NCI-H1436 (cell line): ENCODE measurements at places on chromosomes 11 and 22.

DNA sequence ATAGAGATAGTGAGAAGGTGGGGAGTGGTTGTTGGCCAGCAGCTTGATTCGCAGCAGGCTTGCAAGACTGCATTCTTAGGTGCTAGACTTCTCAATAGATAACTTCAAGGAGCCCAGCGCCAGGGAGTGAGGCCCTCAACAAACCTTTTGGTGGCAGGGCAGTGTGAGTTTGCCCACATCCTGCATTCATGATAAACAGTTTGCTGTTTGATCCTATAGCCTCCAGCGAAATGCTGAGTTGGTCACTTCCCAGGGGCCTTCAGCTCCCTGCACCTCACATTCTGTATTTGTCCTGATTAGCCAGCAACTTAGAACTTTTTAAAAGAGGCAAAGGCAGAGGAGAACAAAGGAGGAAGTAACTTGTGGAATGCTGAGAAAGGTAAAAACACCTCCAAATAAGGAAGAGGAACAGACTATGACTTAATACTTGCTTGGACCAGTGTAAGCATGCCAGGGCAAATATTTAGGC is 25.1 kb downstream of the OR10A6 start:
- no peak for DNase-seq

GRCh38 chr11:64353715-64354506 is 5.1 kb upstream of the RPS6KA4 start:
- no peak for DNase-seq

DNA sequence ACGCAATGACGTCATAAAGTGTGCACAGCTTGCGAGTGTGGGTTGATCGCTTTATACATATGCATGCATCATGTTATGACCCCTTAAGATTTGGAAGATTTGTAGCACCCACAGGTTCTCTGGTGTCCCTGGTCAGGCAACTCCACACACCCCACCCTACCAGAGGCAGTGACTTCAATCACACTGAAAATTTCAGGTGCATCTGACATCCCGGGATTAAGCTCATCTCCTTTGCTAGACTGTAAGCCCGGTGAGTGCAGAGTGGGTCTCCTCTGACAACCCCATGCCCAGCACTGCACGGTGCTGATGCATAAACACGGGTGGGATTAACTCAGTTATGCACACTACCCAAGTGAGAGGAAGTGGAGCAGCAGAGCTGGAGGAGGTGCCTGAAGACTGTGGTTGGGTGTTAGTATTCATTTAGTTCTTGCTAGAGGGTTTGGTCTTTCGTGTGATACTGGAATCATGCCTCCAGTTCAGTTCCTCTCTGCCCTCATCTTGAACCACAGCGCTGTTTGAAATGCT is 6.5 kb downstream of the ARSA start:
- no peak for DNase-seq

GRCh38 chr11:19872512-19873145 is 160.0 kb downstream of the NAV2 start:
- DNase-seq = peak; percentile 59

DNA sequence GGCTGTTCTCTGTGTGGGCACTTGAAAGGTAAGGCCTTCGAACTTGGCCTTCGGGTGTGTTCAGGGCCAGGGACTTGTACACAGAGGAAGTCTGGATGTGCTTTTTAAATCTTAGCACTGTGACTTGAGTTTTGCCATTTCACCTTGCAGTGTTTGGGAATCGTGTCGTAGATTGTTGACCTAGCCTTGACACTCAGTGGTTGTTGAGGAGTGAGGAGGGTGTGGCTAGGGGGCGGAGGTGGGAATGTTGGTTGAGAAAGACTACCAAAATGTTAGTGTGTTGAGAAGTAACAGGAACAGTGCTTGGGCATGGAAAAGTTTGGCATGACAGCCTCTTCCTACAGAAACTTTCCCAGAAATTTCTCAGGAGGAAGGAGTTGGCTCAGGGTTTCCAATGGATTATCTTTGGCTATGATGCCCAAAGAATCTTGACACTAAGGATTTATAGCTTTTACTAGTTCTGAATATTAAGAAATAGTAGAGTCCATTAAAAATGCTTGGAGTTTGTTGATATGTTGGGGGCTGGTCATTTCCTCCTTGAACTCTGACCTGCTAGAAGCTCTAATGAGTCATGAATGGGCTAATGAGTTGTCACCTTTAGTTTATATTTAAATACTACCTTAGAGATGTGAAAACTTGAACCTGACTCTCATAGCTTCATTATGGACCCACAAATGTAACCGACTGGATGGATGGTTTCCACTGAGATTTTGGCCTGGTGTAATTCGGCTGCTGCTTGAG is 40.6 kb downstream of the BARX2 start:
- no peak for DNase-seq

DNA sequence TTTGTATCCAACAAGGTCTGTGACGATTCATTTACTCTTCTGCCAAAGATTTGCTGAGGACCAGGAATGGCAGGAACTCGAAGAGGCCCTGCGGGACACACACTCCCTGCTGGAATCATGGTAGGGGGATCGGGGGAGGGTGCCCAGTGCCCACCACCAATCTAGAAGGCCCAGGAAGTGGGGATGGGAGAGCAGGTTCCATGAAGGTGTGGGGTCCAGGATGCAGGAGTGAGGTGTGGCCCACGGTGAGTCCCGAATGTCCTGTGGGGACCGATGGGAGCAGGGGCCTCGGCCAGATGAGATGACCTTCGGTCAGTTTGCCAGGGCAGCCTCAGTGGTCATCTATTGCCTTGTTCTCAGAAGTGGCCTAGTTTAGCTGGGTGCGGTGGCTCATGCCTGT is 492.7 kb downstream of the BRD1 start:
- DNase-seq = no peak

GRCh38 chr11:92383430-92383829 is 158.8 kb downstream of the FAT3 start:
- no peak for DNase-seq

GRCh38 chr11:6992026-6992425 is 28.1 kb downstream of the ZNF214 start:
- no peak for DNase-seq

DNA sequence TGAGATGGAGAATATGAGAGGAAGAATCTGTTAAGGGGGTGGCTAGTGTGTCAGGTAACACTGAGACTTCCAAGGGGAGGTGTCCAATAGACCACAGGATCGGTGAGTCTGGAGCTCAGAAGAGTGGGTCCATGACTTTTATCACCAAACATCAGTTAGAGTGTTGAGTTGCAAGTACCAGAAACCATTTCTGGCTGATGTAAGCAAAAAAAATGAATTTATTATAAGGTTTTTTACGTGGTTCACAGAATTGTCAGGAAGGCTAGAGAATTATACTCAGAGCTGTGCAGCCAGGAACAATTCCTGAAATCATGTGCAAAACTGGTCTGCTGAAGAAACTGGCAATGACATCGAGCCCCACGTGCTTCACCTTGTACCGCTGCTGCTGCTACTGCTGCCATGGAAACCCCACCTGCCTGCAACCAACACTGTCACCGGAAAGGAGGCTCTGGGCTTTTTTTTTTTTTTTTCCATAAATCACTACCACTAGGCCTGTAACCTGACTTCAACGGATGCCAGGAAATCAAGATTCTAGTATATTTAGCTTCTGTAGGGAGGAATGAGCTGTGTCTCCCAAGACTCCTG is 16.6 kb upstream of the STK33 start:
- DNase-seq = peak; percentile 45

- no peak for DNase-seq
These were observed 3.8 kb downstream of the MPEG1 start for GRCh38 chr11:59208956-59209355.

DNA sequence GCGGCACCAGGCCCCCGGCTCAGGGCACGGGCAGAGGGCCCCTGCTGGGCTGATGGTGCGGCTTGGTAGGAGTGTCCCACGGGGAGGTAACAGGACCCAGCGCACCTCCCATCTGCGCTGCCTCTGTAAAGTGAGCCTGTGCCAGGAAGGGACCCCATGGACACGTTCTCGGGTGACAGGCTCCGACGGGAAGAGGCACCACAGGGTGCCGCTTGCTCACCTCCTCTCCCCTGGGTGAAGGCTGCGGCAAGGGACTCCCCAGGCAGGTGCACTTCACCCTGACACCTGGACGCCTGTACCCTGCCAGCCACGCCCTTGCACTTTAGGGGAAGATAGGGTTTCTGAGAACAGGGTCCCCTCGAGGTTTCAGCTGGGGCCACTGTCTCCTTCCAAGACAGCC is 48.1 kb downstream of the SHANK2 start:
- peak; percentile 23 for DNase-seq

- no peak for DNase-seq
These were observed 130.8 kb downstream of the GALNT18 start for GRCh38 chr11:11491014-11491413.

GRCh38 chr22:23385678-23386631 is 194.1 kb downstream of the IGLL1 start:
- peak; percentile 62 for DNase-seq

DNA sequence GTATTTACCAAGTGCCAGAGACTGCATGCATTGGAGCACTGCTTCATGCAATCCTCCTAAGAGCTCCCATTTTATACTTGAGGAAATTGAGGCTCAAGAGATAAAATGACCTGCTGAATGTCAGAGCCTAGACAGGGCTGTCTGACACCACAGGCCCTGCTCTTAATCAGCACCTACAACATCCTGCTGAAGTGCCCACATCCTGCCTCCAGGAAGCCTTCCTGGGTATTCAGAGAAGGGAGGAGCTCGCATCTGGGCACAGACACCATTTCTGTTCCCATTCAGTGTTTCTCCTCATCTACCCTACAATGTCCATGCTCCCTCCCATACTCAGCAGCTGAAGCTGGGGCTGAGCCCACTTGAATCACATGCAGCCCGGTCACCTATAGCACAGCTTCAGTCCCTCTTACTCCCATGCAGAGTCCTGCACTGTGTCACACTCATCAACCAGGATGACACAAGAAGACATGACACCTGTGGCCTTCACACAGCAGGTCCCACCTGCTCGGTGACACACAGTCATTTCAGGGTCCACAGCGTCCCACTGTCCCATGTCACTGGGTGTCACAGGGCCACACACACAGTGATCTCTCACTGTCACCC is 53.1 kb downstream of the PDE2A start:
- no peak for DNase-seq

GRCh38 chr11:129639300-129639699 is 176.3 kb upstream of the TMEM45B start:
- no peak for DNase-seq

DNA sequence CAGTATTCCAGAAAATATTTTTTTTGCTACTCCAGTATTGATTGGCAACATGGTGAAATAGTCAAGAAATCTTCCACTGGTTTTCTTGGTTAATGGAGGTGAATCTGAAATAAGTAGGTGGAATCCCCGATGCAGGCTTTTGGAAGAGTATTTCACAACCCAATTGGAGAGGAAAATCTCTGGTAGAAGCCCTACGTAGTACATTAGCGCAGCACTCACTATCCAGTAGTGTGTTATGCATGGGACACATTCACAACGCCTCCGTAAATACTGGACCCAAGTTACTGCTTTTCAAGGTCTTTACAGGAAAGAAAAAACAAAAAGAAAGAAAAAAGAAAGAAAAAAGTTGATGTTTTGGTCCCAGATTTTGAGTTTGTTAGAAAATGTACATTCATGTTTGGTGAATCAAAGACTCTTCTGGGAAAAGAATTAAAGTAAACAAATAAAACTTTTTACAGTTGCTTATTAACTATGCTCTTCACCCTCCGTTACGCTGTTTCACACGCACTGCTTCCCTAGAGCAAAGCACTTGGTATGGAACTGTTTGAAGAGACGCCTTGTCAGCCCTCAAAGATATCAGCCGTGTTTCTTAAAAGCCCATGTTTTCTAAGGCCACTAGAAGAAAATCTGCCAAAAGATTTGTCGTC is 170.4 kb upstream of the CTSC start:
- no peak for DNase-seq

DNA sequence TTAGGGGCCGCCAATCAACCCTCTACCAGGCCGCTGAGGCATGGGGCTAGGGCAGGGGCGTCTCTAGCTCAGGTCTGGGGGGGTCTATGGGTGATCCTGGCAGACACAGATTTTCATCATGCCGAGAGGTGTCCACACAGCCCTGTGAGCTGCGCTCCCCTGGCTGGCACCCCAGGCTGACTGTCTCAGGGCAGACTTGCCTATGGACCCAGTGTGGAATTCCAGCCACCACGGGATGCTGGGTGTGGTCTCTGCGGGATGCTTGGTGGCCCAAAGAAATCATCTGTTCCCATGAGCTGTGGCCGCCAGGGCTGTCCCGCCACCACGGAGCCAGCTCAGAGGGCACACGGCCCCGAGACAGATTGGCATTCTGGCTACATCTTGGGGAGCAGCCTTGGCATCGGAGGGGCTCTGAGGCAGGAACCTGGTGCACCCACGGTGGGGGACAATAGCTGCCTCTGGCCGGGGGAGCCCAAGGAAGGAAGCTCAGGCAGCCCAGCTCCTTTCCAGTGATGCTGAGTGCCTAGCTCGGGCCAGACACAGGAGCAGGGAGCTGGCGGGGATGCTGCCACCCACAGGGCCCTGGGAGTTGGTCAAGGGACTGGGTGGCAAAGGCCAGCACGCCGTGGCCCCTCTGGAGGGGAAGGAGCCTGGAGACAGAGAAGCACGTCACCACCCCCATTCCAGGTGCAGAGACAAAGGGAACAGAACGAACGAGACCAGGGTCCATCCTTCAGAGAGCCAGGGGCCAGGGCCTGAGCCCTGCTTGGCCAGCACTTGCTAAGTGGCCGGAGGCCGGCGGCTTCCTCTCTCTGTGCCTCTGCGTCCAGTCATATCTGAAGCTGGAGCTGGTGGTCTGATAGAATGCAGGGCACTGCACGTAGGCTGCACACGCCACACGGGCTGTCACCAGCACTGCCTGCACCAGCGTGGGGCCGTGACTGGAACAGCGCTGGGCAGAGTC is 64.4 kb upstream of the FGF3 start:
- no peak for DNase-seq

GRCh38 chr22:31339148-31339832 is 6.9 kb downstream of the PATZ1 start:
- DNase-seq = no peak

GRCh38 chr11:48122656-48123055 is 94.0 kb upstream of the OR4B1 start:
- no peak for DNase-seq

DNA sequence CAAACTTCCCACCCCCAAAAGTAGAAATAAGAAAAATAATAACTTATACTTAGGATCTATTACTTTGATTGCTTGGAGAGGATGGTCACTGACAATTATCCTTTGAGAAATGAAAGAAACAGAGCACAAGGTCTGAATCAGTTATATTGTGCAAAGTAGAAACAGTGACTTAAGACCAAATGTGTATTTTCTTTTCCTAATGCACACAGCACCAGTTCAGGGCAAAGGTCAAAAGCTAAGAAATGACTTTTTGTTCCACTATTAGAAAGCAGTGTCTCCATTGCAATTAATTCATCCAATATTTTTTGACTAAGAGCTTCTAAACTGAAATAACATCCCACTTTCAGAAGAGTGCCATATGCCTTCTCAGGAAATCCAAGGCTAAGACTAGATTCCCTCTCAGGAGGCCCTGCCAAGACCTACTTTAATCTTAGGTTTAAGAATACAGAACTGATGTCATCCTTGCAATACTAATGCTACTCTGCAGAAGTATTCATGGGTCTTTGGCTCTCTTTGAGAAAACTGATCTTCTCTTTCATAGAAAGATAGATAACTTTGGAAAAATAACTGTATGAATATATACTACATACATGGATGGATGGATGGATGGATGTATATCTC is 147.0 kb downstream of the APOL5 start:
- no peak for DNase-seq

- no peak for DNase-seq
These were observed 28.5 kb downstream of the P4HA3 start for GRCh38 chr11:74282914-74283371.

- no peak for DNase-seq
These were observed 56.0 kb downstream of the PACSIN2 start for GRCh38 chr22:42958937-42959336.

- no peak for DNase-seq
These were observed 27.4 kb downstream of the RCN1 start for GRCh38 chr11:32118025-32118974.
